Muscle of back (tissue), 13 donors: ENCODE measurements at places on chromosomes 5 and 9.
A peak's percentile ranks its signal among the peaks of the same experiment; 100 is the strongest.

DNA sequence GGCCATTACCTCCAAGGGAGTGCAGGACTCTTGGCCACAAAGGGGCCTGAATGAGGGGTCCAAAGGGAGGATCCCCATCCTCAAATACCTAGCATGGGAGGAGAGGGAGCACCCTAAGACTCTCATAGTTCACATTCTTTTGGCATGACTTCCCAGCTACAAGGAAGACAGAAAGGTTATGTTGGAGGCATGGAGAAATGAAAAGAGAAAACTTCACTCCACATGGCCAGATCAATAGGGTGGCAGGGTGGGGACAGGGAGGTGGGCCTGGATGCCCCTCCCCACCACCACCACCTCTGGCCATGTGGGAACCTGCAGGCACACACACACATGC, 97.6 kb downstream of the PAX5 start:
- DNase-seq = no peak

DNA sequence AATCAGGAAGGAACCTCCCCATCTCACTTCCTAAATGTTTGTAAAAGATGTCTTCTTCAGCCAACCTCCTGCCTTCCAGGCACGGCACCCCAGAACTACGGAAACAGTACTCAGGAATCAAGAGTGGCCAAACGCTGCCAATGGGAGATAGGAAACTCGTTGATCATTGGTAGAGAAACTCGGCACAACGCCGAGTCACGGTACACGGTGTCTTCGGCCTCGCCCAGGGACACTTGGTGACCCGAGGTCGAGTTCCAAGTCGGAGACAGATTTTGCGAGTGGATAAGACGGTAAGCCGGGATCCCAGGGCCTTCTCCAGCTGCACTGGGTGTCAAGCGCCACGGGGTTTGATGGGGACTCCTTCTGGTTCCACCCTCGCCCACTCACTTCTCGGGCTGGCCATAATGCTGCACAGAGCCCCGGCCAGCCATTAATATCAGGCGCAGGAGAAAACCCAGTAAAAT, 343 bp downstream of the KIAA0825 start:
- DNase-seq = peak; percentile 45

GRCh38 chr9:78167356-78167755, 68.5 kb upstream of the CEP78 start:
- no peak for DNase-seq

GRCh38 chr9:133375116-133375723, 640 bp downstream of the SURF4 start:
- DNase-seq = peak; percentile 61

DNA sequence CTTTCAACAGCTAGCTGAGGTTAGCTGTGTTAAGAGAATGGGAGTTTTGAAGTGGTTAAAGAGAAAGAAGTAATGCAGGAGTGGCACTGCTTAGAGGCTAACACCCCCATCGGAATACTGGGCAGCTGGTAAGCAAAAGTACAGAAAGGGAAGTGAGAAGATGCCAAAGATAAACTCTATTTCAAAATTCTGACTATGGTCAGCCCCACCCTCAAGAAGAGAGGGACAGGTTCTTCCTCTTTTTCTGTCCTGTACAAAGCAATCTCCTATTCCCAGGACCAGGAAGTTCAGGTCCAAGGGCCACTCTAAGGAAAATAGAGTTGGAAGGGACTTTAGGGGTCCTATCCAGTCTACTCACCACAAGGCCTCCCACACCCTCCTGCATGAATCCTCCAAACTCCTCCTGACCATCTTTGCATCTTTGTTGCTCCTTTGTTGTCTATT, 45.9 kb upstream of the JAK2 start:
- DNase-seq = peak; percentile 24

DNA sequence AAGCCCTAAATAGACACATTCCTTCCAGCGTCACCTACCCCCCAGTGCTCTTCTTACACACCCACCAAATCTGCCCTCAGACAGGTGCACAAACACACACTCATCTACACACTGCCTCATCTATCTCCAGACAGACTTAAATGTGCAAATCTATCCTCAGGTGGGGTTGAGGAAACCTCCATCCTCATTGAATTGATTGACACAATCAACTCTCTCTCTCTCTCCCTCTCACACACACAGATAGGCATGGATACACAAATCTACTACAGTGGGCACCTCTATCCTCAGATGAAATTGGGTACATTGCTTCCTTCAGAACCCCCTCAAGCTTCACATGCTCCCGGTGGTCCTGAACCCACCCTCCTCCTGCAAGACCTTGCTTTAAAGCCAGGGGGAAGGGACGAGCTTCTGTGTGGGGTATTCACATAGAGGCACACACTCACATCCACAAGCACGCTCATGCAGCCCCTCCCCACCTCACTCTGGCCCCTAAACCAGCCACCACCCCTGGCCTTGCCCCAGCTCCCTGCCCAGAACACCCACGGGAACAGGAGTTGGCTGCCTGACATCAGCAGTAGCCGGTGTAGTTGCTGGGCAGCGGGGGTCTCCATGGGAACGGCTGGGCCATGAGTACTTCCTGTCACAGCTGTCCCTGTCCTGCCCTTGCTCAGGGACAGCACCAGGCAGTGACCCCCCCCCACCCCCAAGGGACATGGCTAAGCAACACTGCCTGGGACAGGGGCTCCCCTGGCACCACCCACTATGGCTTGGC, 22.8 kb downstream of the PCDH1 start:
- no peak for DNase-seq

- DNase-seq = no peak
Observed at GRCh38 chr5:173622183-173623047, 6.0 kb upstream of the BOD1 start.

DNA sequence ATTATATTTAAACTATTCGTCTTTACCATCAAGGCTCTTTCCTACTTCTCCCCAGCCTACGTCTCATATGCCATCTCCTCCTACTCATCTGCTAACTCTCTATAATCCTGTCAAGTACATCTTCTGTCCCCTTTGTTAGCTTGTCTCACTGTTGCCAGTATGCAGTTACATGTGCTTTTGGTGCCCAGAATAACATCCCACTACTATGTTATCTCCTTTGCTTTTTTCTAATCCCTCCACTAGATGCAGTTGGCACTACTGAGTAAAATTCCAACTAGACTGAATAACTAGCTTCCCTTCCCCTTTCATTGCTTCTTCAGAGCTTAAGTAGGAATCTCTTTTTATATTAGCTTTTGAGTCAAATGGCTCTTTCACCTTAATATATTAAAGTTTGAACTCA, 3.0 kb upstream of the ARRDC3 start:
- DNase-seq = no peak

- DNase-seq = no peak
Observed at GRCh38 chr5:17180864-17181723, 36.3 kb upstream of the BASP1 start.

- DNase-seq = no peak
Observed at GRCh38 chr5:86124333-86124732, 493.4 kb upstream of the COX7C start.

DNA sequence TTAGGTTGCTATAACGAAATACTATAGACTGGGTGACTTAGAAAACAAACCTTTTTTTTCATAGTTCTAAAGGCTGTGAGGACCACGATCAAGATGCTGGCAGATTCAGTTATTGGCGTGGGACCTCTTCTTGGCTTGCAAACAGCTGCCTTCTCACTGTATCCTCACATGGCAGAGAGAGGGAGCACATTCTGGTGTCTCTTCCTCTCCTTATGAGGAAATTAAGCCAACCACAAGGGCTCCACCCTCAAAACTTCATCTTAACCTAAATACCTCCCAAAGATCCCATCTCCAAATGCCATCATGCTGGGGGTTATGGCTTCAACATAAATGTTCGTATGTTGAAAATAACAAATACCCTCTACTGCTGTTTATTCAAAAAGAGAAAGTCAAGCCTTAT, 197.1 kb downstream of the CEMIP2 start:
- no peak for DNase-seq

DNA sequence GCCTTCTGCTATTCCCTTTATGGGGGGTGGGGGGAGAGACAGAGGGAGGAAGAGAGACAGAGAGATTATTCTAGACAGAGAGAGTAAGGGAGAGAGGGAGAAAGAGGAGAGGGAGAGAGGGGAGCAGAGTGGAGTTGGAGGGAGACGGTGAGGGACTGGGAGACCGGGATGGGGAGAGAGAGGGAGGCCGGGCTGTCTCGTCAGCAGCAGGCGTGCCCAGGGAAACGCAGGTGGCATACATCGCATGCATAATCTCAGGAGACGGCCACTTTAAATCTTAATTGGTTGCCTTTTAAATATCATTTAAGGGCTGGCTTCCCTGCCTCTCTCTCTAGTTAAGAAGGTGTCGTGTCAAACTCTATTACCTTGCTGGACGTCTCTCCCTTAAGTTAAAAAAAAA, 8.4 kb downstream of the IRX4 start:
- DNase-seq = no peak

DNA sequence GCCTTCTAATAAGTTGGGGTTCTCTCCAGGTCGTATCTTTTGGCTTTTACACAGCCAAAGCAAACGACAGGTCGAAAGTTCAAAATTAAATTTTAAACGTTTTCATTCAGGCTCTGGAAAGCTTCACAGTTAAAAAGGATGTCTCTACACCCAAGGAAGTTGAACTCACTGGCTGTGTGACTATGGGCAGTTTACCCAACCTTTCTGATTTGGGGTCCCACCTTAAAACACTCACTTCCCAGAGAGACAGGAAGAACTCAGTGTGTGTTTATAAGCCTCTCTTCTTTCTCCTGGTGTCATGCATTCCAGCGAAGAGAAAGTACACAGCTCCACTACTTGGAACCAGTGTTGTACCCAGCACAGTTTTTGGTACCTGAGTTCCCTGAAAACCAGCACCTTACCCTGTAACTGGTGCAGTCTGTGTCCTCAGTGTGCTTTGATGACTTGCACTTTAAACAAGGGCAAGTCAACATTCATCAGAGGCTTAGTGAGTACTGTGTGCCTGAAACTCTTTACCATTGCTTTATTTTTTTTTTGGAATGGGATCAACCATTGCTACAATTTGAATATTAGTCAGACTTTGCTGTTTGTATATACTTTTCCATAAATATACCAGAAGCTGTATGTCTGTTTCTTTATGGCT, 1.7 kb downstream of the SRD5A1 start:
- no peak for DNase-seq

GRCh38 chr5:137833463-137833862, 34.2 kb upstream of the MYOT start:
- no peak for DNase-seq

- no peak for DNase-seq
Observed at GRCh38 chr5:122463221-122463620, 151.2 kb downstream of the SNCAIP start.

DNA sequence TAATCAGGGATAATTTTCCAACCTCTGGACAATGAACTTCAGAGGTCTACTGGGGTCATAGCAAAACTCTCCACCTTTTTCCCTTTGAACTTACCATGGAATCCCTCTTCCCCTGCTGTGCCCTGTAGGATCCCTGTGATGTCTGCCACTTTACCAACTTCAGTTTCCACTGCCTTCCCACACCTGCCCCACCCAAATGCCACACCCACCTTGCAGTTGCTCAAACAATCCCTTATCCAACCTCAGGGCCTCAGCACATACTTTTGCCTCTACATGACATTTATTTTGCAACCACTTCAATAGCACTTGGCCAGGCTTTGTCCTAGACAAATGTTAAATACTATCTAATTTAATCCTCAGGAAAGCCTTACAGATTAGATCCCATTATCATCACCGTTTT, 463.7 kb upstream of the WWC1 start:
- no peak for DNase-seq

- DNase-seq = no peak
Observed at GRCh38 chr5:145818604-145819003, 16.5 kb downstream of the PRELID2 start.
